Hippocampal formation (tissue), 2 donors: ENCODE measurements at places on chromosomes 2 and 18.

DNA sequence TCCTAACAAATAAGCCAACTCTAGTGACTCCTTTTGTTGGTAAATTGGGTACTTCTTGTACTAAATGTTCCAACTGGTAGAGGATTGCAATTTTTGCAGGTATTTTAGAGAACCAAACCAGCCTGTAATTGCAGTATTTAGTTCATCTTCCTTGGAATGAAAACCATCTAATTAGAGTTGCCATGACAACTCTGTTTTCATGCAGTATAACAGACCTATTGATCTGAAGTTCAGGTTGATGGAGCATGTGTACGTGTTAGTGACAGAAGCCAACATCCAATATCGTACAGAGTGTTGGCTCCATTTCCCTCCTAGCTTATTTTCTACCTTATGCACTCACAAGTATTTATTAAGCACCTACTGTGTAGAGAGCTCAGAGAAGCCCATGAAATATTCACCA lies 176.3 kb upstream of the FOSL2 start:
- no peak for DNase-seq

DNA sequence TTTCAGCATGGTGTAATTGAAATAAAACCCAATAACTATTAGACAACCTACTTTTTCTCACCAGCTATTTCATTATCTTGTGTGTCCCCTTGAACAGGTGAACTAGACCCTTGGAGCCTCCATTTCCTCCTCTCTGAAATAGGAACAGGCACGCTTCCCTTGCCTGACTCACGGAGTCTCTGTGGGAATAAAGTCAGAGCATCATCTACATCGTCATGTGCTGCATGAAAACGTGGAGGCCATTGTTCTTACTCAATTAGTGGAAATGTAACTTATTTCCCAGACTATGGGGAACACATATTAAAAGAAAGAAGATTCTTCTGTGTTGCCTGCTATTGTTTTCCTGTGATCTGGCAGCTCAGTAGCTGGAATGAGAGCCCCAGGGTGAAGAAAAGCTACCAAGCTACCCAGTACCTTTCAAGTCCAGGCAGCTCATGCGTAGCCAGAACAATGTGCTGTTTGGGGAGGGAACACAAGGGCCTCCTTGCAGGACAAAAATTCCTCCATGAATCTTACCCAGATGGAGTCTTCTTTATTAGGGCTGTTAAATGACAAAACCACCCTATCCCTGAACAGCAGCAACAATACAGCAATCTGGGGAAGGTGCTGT lies 59.8 kb downstream of the SOX11 start:
- DNase-seq: no peak

DNA sequence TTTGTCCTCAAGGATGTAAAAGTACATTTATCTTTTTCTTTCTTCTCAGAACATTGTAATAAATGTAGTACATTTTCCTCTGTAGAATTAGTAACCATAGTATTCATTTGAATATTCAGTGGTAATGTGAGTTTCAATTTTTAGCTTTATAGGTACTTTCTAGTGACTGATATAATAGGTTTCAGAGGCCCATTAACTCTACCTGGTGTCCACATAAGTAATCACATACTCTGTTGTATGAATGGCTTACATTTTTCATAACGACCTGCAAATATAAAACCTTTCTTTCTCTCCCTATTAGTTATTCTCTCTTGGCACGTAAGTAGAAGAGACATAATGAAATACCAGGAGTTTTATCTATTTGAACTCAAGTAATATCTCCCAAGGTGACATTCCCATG lies 1017.6 kb downstream of the DPP10 start:
- DNase-seq: no peak

- no peak for DNase-seq
Observed at GRCh38 chr2:118457951-118458350, 369.7 kb downstream of the INSIG2 start.

DNA sequence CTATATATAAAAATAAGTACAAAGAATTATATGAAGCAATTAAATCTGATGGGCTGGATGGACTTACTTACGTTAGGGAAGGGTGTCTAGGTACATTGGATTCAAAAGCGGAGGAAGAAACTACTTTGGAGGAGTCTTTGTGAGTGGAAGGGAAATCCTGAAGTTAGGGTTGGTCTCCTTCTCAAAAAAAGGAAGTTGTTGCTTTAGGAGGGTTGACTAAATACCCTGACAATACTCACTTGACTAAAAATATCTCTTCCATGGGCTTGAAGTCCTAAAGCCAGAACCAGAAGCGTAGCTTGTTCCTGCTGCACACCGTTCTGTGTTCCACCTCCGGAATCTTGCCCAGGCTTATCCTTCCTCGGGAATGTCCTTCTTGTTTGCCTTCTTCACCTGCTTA lies 143.3 kb upstream of the ZEB2 start:
- no peak for DNase-seq

DNA sequence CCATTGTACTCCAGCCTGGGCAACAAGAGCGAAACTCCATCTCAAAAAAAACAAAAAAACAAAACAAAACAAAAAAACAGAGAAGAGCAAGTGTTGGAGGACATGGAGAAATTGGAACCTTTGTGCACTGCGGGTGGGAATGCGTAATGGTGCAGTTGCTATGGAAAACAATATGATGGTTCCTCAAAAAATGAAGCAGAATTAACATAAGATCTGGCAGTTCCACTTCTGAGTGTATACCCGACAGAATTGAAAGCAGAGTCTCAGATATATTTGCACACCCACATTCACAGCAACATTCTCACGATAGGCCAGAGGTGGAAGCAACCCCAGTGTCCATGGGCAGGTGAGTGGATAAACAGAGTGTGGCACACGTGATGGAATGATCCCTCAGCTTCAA lies 11.0 kb upstream of the RALB start:
- no peak for DNase-seq

- no peak for DNase-seq
Observed at GRCh38 chr2:76921006-76921405, 601.2 kb downstream of the LRRTM4 start.

- no peak for DNase-seq
Observed at GRCh38 chr2:106097038-106098000, 96.8 kb downstream of the UXS1 start.

GRCh38 chr2:104864280-104865095 lies 10.6 kb downstream of the POU3F3 start:
- DNase-seq: no peak

GRCh38 chr2:118425191-118425590 lies 336.9 kb downstream of the INSIG2 start:
- DNase-seq: no peak

- DNase-seq: no peak
Observed at GRCh38 chr2:106953236-106953635, 67.3 kb upstream of the ST6GAL2 start.
